ENCODE measurements at places on chromosomes 12 and 14.

DNA sequence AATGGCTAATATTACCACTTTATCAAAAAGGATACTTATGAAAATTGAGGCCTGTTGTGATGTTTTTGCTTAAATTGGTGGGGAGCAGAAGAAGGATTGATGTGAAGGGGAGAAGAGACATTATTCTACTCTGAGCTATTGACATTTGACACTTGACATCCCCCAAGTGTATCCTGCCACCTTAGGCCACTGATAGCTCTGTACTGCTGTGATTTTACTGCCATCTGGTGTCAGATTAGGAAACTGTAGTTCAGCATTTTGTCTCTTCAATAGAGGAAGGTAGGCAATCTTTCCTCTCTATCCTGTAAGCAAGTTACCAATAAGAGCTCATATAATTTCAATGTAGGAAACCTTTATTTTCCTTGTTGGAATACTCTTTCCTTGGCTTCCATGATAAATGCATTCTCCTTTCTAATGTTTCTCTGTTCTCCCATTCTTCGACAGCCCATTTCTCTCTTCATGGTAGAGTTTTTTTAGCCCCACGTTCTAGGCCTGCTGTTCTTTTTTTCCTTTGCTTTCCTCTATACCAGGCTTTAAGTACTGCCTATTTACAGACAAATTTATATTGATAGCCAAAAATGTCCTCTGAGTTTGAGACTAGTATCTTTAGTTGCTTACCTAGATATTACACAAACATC, 46.3 kb downstream of the PPHLN1 start:
- peak; percentile 60 for DNase-seq

DNA sequence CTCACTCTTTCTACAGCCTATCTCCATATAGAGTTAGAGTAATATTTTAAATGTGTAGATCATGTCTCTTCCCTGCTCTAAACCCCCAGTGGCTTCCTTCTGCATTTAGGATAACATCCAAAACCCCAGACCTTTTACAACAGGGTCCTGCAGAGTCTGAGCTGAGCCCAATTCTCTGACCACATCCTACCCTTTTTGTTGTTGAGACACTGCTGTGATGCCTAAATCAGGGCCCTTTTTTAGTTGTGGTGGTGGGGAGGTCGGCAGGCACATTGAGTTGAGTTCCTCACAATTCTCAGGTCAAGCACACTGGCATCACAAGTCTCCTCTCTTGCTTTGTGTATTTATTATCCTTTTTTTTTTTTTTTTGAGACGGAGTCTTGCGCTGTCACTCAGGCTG, 1.8 kb upstream of the DDX47 start:
- no peak for DNase-seq

DNA sequence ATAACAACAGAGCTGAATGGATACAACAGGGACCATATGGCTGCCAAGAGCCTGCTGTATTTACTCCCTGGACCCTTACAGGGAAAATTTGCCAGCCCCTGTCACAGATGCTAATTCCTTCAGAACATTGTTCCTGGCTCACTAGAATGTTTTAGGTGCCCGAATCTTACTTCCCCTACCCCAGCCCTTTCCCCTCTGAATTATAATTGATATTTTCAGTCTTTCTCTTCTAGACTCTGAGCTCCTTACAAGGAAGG, 235.3 kb downstream of the KSR2 start:
- DNase-seq: no peak

- DNase-seq: no peak
These were observed 579.1 kb downstream of the VRK1 start for GRCh38 chr14:97376310-97376709.

- no peak for DNase-seq
These were observed 264.7 kb downstream of the RAD51B start for GRCh38 chr14:68084256-68084655.

- DNase-seq: no peak
These were observed 15.1 kb downstream of the CHD8 start for GRCh38 chr14:21440859-21441258.

- DNase-seq: no peak
These were observed 85.1 kb downstream of the ATP23 start for GRCh38 chr12:58026426-58026825.

GRCh38 chr12:57772429-57773322, at the start of gene EEF1AKMT3:
EEF1AKMT3 (plus strand) TSS chr12:57772614; CDS start chr12:57772725, 111 bp downstream.
- peak; percentile 44 for DNase-seq

- no peak for DNase-seq
These were observed 103.2 kb upstream of the DAAM1 start for GRCh38 chr14:59085207-59085739.

- DNase-seq: no peak
These were observed 16.8 kb downstream of the GNS start for GRCh38 chr12:64742416-64742815.

GRCh38 chr14:32588448-32589320, 259.6 kb downstream of the AKAP6 start:
- no peak for DNase-seq

DNA sequence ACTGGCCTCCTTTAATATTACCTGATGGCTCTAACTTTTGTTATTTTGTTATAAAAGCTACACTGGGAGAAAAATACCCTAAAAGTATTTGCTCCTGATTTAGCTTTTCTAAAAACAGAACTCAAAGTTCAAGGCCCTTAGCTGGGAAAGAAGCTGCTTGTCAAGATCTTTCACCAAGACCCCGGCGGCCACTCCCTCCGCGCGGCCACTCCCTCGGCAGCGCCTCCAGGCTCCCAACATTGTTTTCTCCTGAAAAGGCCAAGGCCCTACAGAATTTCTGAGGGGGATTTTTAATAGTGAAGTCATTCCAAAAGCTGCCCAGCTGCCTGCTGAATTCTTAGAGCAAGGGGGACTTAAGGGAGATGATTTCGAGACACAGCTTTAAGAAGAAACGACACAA, 96.4 kb downstream of the NTN4 start:
- no peak for DNase-seq

GRCh38 chr14:23623962-23624361, 12.2 kb upstream of the DHRS2 start:
- no peak for DNase-seq

GRCh38 chr14:68945190-68945584, 33.9 kb downstream of the ACTN1 start:
- DNase-seq: no peak

DNA sequence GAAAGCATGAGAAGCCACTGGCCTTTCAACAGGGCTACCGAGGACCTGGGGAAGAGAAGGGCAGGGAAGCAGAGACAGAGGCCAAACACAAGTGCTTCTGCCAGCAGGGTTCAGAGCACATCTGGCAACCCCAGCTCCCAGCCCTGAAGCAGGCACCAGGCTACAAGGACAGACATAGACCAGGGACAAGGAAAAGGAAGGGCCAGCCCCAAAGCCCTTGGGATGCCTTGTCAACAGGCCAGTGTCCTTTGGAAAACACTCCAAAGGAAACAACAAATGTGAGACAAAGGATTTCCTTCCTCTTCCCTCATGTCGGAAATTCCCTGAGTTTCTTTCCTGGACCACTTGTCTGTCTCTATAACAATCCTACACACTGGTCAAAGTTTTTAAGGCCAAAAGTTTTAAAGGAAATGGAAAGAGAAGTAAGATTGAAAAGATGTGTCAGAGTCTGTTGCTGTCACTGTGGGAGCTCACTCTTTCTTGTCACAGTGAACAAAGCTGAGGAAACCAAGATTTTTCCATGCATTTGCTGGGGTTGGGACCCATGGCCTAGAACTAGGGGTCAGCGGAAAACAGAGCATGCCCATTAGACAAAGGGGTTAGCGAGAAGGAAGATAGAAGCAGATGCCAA, 59.4 kb downstream of the TTC9 start:
- no peak for DNase-seq

DNA sequence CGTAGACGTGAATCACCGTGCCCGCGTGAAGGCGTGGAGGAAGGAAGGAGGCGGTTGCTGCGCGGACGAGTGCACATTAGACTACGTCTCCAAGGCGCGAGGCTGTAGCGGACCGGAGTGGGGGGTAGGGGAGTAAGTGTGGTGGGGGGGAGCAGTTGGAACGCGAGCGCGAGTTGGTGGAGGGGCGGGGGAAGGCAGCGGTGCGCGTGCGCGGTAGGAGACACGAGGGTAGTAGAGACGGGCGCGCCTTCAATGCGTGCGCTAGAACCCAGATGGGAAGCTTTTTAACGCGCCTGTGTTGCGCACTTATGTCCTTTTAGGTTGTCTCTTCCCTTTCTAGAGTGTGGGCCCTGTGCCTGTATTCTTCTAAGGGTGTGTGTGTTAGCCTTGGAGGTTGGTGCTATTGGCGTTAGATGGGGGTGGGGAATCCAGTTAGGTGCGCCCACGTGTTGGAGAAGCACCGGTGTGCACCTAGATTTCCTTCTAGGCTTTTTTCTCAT, 604 bp downstream of the EIF4B start:
- peak; percentile 80 for DNase-seq

DNA sequence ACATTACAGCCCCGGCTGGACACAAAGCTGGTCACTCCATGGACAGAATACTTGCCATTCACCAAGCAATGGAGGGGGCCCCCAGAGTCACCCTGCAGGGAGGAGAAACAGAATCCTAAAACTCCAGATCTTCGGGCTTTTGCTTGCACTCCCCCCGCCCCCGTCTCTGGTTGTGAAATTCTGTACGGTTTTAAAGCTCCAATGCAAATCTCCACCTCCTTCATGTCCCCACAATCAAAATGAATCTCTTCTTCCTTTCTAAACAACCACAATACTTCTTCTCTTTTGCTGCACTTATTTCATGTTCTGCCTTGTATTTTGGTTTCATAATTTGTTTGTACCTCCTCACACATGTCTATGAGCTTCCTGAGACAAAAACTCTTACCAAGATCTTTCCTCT, 5.8 kb upstream of the BIN2 start:
- peak; percentile 22 for DNase-seq

DNA sequence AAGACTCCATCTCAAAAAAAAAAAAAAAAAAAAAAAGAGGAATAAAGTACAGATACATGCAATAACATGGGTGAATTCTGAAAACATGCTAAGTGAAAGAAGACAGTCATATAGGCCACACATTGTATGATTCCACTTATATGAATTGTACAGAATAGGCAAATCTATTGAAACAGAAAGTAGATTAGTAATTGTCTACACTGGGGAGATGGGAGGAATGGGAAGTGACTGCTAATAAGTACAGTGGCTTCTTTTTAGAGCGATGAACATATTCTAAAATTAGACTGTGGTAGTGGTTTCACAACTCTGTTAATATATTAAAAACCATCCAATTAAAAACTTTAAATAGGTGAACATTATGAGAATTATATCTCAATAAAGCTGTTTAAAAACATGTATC, 74.4 kb downstream of the ANKS1B start:
- DNase-seq: no peak

DNA sequence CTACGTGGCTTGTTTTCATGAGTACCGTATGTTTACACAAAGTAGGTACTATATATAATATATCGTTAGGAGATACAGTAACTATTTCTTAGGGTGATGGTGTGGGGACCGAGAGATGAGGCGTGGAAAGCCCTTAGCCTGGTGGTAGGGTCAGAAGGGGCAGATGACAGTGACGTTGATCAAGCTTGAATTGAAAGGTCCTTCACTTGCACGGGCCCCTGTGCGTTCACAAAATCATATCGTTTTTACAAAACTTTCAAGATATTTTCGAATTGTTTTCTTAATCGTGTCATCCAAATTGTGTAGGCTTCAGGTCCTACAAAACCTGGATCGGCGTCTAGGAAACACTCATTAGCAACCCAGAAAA, 881 bp upstream of the SOS2 start:
- DNase-seq: no peak

DNA sequence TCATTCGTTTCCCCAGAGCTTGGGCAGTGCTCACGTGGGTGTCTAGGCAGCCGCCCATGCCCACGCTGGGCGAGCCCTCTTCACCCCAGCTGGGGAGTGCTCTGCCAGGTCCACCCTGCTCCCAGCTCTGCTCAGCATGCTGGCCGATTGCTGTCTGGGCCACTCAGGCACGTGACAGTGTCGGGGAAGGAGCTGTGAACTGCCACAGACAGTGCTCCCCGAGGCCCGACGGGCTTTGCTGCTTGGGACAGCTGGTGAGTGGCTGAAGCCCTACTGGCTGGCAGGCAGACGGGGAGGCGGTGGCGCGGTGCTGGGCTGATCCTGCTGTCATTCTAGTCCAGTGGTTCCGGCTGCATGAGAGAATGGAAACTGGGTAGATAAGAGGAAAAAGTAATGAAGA, 15.8 kb downstream of the NOC4L start:
- DNase-seq: no peak

DNA sequence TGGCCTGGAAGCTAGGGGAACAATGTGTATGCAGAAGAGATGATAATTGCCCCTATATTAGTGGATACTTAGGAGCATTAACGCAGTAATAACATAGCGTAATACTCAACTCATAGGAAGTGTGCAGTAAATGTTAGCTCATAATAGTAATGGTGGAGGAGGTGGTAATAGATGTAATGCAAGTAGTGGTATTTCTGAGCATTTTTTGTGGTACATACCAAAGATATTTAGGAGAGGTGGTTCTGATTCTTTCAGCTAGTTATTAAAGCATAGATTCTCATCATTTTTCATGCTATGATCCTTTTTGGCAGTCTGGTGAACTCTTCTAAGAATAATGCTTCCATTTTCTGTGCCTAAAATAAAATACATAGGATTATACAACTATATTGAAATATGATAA, 233.1 kb downstream of the PTPRO start:
- DNase-seq: no peak

GRCh38 chr14:105446971-105447370, 27.3 kb downstream of the MTA1 start:
- DNase-seq: no peak
